ENCODE measurements at places on chromosomes 5 and 9. TPM values are rescaled to one million over a fixed set of nuclear protein-coding genes. Genes with fewer than 3 reads are reported as not detected.

GRCh38 chr5:18792145-18792544 is 1157.9 kb downstream of the TAF11L14 start:
- no peak for DNase-seq

Gene CACNA1B
- total RNA-seq = 0.07 TPM

Gene C9orf50
- not detected for total RNA-seq

Gene CNTNAP3B
- total RNA-seq = 10.3 TPM

Measured in epithelial cell of proximal tubule (primary cell).